Liver (tissue), 10 donors: ENCODE measurements at places on chromosomes 6 and 20. TPM values are rescaled to one million over a fixed set of nuclear protein-coding genes. Genes with fewer than 3 reads are reported as not detected.

Gene ENPP5
- polyA plus RNA-seq = 0.56 TPM

Gene APCDD1L
- polyA plus RNA-seq = 0.04 TPM

Gene DHX35
- 3.8 TPM for polyA plus RNA-seq

Gene MYL9
- 9.9 TPM for polyA plus RNA-seq

Gene HLA-DQB1
- polyA plus RNA-seq = 2.4 TPM

Gene TNNC2
- polyA plus RNA-seq = 0.31 TPM

DNA sequence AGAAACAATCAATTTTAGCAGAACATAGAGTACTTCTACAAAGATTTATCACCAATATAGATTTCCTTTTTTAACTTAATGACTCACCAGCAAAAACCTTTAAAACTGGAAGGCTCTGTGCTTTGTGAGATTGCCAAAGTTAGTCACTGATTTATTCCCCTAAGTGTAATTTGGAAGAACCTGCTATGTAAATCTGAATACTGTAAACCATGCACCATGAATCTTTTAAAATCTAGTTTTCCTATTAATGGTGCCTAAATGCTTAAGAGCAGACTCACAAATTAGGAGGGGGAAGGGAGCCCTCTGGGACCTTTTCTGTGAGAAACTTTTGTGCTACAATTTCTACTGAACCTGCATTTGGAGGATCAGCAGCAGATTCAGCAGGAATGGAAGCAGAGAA lies 57.8 kb upstream of the PNRC1 start:
- peak overlapping the region; percentile 16 for H3K27ac ChIP-seq
- no peak for DNase-seq
- peaks cover 3% of the 10 kb centered on the region for H3K4me1 ChIP-seq
- no peaks in the 10 kb centered on the region for H3K36me3 ChIP-seq
- no peaks in the 10 kb centered on the region for H3K27me3 ChIP-seq
- no peak overlapping the region for H3K4me3 ChIP-seq

DNA sequence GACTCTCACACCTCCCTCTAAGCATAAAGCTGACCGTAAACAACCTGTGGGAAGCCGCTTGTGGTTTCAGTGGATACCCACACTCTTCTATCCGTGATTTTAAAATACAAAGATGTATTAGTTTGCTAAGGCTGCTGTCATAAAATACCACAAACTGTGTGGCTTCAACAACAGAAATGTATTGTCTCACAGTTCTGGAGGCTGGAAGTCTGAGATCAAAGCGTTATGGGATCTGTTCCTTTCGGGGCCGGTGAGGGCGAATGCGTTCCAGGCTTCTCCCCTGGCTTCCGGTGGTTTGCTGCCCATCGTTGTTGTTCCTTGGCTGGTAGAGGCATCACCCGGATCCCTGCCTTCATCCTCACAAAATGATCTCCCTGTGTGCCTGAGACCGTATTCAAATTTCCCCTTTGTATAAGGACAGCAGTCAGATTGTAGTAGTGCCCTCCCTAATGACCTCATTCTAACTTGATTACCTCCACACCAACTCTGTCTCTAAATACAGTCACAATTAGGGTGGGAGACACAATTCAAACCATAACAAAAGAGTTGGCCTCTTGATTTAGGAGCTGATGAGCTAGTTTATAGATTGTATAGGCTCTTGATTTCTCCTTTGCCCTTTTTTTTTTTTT lies 210.6 kb upstream of the SOX4 start:
- no peaks in the 10 kb centered on the region for H3K36me3 ChIP-seq
- no peak for DNase-seq
- H3K27me3 ChIP-seq = no peaks in the 10 kb centered on the region
- no peak overlapping the region for H3K4me3 ChIP-seq

- no peak overlapping the region for H3K4me3 ChIP-seq
- H3K27ac ChIP-seq = no peak overlapping the region
- H3K4me1 ChIP-seq = no peaks in the 10 kb centered on the region
- no peak for DNase-seq
Measured at GRCh38 chr20:33880396-33880795, 69.2 kb downstream of the CHMP4B start.

- H3K4me3 ChIP-seq = no peak overlapping the region
- no peak overlapping the region for H3K27ac ChIP-seq
- no peak for DNase-seq
Measured at GRCh38 chr6:43221046-43221972, 8.0 kb downstream of the DNPH1 start.

- no peak overlapping the region for H3K27ac ChIP-seq
- no peak for DNase-seq
- no peaks in the 10 kb centered on the region for H3K36me3 ChIP-seq
- no peaks in the 10 kb centered on the region for H3K27me3 ChIP-seq
- no peak overlapping the region for H3K4me3 ChIP-seq
- H3K4me1 ChIP-seq = no peaks in the 10 kb centered on the region
Measured at GRCh38 chr20:12699374-12700228, 309.2 kb upstream of the SPTLC3 start.

DNA sequence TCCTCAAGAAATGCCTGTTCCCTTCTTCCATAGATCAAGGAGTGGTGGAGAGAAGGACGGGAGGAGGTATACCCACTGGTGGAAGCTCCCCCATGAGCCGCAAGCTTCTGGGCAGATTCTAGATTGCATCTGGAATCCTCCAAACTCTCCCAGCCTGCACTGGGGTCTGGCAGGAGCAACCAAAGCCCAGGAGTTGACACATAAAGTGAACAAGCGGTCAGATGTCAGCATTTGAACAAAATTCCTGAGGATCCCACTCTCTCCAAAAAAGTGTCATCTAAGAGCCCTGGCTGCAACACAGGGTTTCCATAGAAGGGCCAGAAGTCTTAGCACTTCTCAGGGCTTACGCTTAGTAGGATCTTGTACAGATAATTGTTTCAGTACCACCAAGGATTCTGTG lies 88.2 kb downstream of the KCNB1 start:
- H3K36me3 ChIP-seq = no peaks in the 10 kb centered on the region
- no peaks in the 10 kb centered on the region for H3K27me3 ChIP-seq
- no peak for DNase-seq
- no peak overlapping the region for H3K27ac ChIP-seq
- no peaks in the 10 kb centered on the region for H3K4me1 ChIP-seq

GRCh38 chr20:63346131-63347080 lies 14.7 kb downstream of the CHRNA4 start:
- H3K4me3 ChIP-seq = no peak overlapping the region
- DNase-seq = no peak
- H3K27ac ChIP-seq = no peak overlapping the region
- H3K4me1 ChIP-seq = peaks cover 10% of the 10 kb centered on the region
- no peaks in the 10 kb centered on the region for H3K36me3 ChIP-seq

DNA sequence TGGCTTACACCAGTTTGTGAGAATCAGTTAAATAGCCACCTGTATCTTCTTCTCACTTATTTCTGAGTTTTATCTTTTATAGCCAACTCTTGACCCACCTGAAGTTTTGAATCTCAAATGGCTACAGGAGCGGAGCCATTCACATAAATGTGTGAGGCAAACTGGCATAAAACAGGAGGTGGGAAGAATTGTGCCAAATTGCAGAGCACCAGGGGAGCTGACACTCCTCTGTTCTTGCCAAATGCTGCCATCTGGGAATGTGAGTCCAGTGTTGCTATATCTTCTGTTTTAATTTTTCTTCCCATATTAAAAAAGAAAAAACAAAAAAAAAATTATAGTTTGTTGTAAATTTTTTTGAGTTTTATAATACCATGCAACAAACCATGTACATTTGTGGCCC lies 17.0 kb upstream of the RNF146 start:
- H3K27me3 ChIP-seq = no peaks in the 10 kb centered on the region
- H3K4me1 ChIP-seq = no peaks in the 10 kb centered on the region
- H3K36me3 ChIP-seq = no peaks in the 10 kb centered on the region
- DNase-seq = no peak
- no peak overlapping the region for H3K4me3 ChIP-seq
- H3K27ac ChIP-seq = no peak overlapping the region

DNA sequence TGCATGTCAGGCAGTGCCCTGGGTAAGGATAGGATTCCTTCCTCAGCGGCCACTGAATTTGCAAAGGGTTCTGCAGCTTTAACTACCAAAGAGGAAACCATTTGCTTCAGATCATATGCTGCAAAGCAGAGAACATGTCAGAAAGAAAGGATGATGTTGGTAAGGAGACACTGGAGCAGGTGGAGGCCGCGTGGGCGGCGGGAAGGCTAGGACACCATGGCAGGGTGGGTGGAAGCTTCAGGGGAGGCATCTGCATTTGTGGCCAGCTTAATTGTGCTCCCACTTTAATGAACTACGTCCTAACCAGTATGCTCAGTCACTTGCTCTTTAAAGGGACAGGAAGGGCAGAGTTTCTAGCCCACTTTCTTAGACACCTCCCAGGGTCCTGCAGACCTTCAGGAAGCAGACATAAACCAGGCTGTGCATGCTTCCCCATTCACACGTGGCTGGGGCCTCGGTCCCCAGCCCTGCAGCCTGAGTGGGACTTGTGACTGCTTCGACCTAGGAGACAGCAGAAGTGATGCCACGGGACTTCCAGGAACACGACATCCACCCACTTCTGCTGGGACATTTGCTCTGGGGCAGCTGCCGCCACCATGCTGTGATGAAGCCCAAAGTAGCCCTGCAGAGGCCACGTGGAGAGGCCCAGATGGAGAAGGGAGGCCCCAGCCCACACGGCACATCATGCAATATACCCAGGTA lies 76.1 kb downstream of the GINS1 start:
- no peak for DNase-seq
- H3K27ac ChIP-seq = no peak overlapping the region
- H3K36me3 ChIP-seq = peaks cover 31% of the 10 kb centered on the region
- no peak overlapping the region for H3K4me3 ChIP-seq
- no peaks in the 10 kb centered on the region for H3K4me1 ChIP-seq

- no peaks in the 10 kb centered on the region for H3K4me1 ChIP-seq
- no peak overlapping the region for H3K27ac ChIP-seq
- H3K36me3 ChIP-seq = no peaks in the 10 kb centered on the region
Measured at GRCh38 chr6:5752391-5752680, 254.4 kb downstream of the NRN1 start.
